ENCODE measurements at places on chromosomes 1 and 21. TPM values are rescaled to one million over a fixed set of nuclear protein-coding genes. Genes with fewer than 3 reads are reported as not detected.

TRMT13 gene
- 3.9 TPM for total RNA-seq

KAZN gene
- total RNA-seq = 11.0 TPM

SLC9C2 gene
- not detected for total RNA-seq

SELL gene
- total RNA-seq = 0.16 TPM

Measured in mesangial cell (primary cell).